Posterior vena cava (tissue), 2 donors: ENCODE measurements at places on chromosomes 3 and 15. TPM values are rescaled to one million over a fixed set of nuclear protein-coding genes. Genes with fewer than 3 reads are reported as not detected.

GRCh38 chr3:85081191-85081906 is 122.6 kb downstream of the CADM2 start:
- DNase-seq, result no peak

DNA sequence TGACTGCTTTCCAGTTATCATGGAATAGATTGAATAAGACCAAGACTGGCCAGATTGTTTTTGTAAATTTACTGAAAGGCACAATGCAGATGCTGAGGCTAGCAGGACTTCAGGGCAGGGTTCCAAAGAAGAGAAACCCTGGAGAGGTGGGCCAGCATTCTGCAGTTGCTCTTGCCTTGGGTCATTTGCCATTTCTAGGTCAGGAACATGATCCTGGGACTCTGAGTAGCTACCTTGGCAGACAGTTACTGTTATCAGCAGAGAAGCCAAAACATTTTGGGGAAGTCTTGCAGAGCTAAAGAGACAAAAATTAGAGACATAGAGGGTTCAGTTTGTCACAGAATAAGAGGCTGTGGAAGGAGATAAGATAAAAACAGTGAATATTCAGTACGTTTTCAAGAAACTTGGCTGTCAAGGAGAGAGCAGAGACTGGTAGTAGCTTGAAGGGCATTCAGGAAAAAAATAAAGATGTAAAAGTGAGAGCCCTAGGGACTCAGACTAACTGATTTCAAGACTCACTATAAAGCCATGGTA is 46.8 kb upstream of the MYRIP start:
- DNase-seq, result no peak

DNA sequence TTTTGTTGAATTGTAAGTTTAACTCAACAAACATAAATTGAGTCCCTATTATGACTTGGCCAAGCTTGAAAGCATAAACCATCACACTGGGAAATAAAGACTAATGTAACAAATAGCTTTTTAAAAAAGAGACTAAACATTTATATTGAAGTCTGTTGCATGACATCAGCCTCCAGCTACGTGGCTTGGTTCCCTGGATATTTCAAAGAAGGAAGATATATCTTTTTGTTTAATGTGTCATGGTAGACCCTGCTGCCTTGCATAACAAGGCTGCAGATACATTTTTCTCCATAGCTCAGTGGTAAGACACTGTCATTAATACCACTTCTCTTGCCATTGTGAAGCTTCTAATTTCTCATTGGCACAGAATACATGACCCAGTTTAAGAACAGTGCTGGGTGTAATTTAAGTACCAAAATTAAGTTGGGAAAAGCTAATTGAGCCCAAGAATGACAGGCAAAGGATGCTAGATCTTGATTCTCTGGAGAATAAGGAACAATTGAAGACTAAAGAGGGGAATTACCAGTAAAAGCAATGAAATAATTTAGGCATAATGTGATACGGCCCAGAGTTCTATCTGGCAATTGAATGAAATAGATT is 14.0 kb downstream of the RCN2 start:
- no peak for DNase-seq

DNA sequence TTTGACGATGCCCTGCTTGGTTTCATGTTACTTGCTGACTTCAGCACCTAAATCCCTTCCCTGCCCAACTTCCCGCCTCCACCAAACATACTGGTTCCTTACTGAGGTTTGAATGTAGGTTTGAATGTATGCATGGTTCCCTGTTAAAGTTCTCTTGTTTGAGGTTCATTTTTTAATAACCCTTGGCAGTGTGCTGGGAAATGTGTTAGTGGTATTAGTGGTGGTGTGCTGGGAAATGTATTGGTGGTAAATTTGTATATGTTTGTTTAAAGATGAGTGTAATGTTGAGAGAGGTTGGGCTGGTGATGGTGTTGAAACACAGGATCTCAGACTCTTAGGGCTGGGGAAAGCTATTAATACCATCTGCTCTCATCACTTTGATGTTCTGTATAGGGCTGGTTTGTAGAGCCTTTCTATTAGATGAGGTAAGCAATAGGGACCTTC is 392.7 kb downstream of the PTPRG start:
- no peak for DNase-seq

DNA sequence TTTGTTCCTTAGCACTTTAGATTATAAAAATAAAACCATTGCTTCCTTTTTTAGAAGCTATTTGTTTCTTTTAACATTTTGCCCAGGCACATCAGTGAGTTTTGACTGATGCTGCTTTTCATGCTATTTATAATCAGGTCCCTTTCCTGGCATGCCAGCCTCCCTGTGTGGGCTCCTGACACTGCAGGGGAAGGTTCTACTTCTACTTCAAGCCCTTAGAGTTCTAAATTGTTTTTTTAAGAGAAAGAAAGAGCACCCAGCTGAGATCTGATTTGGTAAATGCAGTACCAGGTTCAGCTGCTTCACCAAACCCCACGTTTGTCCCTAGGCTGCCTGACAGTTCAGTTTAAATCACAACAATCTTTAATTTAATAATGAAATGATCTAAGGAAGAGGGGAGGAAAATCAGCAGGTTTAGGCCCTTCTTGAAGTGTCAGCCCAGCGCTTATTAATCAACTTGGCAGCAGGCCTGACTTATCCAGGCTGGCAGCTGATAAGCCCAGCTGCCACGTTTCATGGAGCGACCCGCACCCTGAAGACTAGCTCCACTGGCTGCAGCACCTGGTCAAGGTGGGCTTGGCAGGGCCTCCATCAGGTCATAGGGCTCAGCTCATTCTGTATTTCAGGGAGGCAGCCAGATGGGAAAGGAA is 29.0 kb downstream of the HGD start:
- no peak for DNase-seq

DNA sequence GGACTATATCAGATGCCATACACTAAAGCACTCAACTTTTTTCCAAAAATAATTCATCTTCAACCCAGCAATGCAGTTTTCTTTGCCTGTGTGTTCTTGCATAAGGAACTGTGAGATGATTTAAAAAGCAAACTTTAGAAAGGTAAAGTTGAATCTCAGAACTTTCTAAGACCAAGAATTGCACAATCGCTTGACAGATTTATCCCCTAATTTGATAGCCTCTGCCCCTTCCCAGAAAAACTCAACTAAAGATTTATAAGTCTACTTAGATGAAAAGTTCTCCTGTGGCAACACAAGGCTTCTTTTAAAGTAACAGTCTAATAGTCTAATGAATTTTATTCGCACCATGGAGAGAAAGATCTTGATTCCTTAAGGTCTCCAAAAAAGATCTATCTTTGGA is 259.3 kb downstream of the MAGI1 start:
- no peak for DNase-seq

DNA sequence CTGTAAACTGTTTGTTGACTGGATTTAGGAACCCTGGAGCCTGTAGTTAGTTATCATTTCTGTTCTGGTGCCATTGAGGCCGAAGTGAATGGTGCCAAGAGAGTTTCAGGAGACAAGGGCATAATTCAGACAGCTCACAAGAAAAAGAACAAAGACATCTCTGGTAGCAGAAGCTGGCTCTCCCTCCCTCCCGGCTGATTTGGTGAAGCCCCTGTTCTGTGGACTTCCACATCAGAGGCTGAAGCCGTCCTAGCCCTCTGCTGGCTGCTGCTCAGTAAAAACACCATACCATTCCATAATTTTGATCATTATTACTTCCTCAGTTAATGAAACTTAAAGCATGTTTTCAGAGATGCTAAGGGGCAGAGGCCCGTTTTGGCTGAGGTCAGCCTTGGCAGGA is 381.2 kb upstream of the WNT5A start:
- no peak for DNase-seq

Gene PPARG
- total RNA-seq, result 11.2 TPM

Gene CEMIP
- 0.14 TPM for total RNA-seq

Gene APOD
- total RNA-seq, result 221 TPM

Gene C3orf80
- 1.5 TPM for total RNA-seq

Gene GATA2
- total RNA-seq, result 11.6 TPM

Gene MNS1
- 1.5 TPM for total RNA-seq
